Activated T-helper 1 cell treated with anti-CD3 and anti-CD28 coated beads, Interleukin-2, amount 50 U/mL, for 16 hours (primary cell): ENCODE measurements at places on chromosomes 11 and 22.

GRCh38 chr11:78419327-78419726 lies 1.7 kb upstream of the GAB2 start:
- DNase-seq: no peak

GRCh38 chr11:26078231-26078821 lies 253.6 kb upstream of the ANO3 start:
- DNase-seq: no peak

DNA sequence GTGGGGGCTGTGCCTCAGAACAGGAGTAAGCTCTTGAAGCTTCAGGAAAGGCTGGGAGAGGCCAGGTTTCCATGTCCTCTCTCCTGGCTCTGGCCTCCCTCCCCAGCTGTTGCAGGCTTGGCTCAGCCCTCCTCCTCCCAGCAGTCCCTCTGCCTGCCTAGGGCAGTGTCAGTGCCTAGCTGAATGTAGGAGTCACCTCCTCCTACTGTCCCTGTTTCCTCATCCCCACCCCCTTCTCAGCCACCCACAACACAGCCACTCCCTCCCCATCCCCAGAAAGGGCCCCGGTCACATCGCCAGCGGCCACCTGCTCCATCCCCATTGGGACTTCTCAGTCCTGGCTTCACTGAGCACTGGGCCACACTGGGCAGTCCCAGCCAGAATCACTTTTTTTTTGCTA lies 2.9 kb upstream of the FBLN1 start:
- DNase-seq: no peak

- DNase-seq: no peak
Measured at GRCh38 chr11:130908770-130909625, 7.3 kb downstream of the SNX19 start.

DNA sequence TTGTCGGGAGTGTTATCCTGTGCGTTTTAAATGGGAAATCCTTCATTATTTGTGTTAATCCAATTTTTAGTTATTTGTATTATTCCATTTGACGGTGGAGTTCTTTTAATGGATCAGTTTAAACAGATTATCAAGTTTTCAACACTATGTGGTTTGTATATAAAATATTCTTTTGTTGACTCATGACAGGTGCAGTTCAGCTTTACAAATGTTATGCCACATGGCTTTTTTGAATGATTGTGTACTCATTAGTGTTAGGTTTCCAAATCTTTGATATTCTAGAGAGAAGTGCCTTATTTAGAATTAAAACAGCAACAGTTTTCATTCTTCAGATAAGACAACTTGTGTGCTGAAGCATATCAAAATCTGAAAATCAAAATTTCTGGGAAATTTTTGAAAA lies 2.4 kb downstream of the JAM3 start:
- DNase-seq: no peak

DNA sequence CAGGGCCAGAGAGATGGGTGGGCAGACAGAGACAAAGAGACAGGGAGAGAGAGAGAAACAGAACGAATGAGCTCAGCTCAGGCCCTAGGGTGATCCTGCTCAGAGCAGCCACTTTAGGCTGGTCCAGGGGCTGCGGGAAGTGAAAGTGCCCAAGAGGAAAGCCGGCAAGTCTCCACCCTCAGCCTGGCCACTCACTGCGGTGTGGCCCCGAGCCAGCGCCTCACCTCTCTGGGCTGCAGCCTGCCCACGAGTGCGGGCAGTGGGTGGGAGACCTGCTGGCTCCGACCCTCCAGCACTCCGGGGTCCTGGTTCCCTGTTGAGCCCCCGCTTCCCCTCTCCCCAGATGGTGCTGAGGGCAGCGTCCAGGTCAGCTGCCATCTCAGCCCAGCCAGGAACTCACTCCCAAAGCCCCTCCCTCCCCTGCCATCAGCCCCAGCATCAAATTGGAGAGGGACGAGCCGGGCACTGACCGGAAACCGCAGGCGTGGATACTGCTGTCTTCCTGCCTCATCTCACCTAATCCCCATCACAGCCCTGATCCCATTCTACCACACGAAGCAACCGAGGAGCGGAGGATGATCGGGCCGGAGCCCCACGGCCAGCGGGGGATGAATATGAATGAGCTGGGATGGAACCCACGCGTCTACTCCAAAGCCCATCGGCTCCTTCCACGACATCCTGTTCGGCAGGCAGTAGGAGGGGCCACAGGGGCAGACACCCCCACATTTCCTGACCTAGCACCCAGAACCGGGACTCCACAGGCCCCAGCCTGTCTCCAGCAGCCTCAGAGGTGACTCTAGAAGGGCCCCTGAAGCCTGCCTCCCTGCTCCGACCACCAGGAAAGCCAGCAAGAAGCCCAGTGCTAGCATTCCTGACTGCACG lies 16.9 kb downstream of the ELFN2 start:
- no peak for DNase-seq

- DNase-seq: no peak
Measured at GRCh38 chr11:9840460-9841004, 176.7 kb downstream of the SWAP70 start.

- DNase-seq: no peak
Measured at GRCh38 chr11:9753021-9753420, 89.1 kb downstream of the SWAP70 start.

GRCh38 chr11:44753961-44754645 lies 27.3 kb downstream of the TSPAN18 start:
- no peak for DNase-seq

DNA sequence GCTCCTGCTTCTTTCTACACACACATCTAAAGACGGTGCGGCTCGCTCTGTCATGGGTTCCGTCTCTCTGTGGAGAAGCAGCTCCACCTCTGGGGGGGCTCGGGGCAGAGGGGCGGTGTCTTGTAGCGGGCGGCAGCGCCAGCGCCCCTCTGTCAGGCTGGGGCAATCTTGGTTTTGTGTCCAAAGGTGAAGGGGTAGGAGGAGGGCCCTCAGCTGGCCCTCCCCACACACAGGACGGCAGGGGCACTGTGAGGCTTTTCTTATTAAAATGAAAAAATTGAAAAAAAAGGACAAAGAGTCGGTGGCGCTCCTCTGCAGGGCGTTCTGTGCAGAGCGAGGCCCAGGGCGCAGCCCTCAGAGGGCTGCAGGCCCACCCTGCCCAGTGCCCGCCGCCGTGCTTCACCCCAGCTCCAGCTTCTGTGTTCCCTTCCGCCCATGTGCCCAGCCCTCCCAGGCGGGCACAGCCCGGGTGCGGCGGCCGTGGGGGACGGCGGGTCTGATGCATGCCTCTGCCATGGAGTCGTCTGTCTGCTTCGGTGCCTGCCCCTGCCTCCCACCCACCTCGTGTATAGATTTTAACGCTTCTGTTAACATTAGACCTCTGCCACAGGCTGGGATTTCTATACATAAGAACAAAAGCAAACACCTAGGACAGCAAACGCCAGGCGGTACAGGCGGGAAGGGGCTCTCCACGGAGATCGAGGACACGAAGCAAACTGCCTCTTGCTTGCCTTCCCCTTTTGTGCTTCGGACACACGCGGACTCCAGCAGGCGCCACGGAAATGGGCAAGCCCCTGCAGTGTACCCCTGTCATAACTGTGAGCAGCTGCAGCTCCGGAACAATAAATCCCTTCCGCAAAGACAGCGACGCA lies 24.5 kb downstream of the MOB2 start:
- no peak for DNase-seq

- DNase-seq: no peak
Measured at GRCh38 chr22:25350551-25350971, 131.1 kb downstream of the CRYBB2 start.

GRCh38 chr11:118216621-118217481 lies 8.0 kb downstream of the JAML start:
- DNase-seq: no peak

DNA sequence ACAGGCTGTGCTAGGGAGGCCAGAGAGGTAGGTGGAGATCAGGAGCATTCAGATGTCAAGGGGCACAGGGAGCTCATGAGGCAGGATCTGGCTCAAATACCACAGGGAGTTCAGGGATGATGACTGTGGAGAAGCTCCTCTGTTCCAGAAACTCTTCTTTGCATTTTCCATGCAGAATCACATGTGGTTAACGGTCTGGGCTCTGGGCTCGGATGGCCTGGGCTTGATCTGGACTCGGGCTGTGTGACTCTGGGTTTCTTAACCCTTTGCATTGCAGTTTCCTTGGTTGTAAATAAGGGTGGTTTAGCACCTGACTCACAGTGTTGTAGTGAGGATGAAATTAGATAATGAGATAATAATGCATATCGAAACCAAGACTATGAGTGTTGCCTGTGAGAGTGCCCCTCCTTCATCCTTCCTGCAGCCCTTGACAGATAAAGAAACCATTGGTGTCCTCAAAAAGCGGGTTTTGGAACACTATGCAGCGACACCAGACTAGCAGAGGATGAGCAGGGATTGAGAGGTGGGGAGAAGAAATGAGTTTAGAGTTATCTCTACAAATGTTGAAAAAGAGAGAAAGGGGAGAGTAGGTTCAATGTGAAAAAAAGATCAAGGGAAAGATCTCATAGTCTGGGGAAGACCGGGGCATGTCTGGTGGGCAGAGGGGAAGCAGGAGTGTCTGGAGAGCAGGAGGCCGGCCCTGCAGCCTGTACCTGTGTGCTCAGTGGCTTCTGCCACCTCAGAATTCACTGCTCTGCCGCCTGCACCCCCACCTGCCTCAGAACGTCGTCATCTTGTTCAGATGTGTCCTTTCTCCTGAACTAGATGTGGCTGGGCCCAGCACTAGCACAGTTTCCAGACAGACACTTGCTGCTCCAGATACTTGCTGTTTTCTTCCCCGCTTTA lies 197.8 kb upstream of the SORL1-AS1 start:
- no peak for DNase-seq

GRCh38 chr11:32931606-32932005 lies 39.0 kb downstream of the QSER1 start:
- DNase-seq: no peak

DNA sequence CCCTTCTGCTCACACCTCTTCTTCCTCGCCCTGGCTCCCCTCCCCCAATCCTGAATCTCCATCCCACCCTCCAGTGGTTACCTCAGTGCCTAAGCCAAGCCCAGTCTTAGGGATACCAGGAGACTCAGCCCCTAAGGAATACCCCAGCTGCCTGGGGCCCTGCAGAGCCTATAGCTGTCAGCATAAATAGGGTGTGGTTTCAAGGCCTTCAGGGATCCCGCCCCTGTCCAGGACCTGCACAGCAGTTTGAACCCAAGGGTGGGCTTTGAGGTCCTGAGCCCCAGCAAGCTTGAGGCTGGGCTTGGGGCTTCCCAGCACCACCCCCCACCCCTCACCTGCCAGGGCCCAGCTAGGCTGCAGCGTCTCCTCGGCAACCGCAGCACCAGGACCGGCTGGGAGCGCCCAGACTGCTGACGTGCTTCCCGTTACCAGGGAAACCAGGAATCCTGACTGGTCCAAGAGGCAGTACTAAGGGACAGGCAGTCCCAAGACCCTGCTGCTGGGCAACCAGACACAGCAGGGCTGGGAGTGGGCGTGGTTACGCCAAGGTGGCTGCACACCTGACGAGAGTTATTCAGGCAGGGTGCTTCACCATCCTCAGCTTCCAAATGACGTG lies 13.7 kb downstream of the APBB1 start:
- DNase-seq: no peak

GRCh38 chr11:130827451-130828377 lies 88.6 kb downstream of the SNX19 start:
- no peak for DNase-seq

GRCh38 chr11:122804161-122804560 lies 34.1 kb upstream of the CRTAM start:
- DNase-seq: no peak

DNA sequence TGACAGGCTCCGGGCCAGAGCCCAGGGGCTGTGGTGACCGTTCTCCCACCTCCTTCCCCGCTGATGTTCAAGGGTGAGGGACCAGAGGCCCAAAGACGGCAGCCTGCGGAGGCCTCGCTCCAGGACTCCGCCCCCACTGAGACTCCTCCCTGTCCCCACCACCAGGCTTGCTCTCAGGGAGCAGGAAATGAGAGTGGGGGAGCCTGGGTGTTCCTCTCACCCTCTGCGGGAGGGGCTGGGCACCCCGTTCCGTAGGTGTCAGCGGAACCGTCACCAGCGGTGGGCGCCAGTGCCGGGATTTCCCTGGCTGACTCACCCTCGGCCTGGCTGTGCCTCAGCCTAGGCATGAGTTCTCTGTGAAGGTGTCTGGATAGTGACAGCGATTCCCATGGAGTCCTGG lies 15.7 kb downstream of the DAGLA start:
- peak; percentile 86 for DNase-seq

DNA sequence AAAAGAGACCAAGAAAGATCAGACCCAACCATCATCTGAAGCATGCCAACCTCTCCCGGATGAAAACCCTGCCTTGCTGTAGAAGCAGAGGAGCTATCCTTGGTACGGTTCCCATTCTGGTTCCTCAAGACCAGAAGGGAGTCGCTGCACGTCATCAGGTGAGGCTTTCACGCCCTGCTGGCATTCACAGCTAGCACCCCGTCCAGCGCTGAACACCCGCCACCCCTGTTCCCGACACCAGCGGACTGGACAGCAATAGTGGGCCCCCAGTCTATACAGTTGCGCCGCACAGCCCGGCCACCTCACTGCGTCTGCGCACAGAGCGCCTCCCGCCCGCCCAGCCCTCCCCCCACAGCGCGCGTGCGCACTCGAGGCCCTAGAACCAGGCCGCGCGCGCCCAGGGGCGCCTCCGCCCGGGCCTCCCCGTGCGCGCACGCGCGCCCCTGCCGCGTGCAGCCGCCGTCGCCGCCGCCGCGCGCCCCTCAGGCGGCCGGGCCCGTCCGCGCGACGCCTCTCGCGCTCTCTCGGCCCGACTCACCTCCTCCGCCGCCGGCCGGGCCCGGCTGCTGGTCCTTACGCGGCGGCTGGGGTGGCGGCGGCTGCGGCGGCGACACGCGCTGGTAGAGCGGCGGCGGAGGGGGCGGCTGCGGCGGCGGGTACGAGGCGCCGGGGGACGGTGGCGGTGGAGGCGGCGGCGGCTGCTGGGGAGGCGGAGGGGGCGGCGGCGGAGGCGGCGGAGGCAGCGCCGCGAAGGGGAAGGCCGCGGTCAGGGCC lies 706 bp downstream of the SF1 start:
- DNase-seq: peak; percentile 57

- no peak for DNase-seq
Measured at GRCh38 chr11:108983636-108984420, 319.0 kb downstream of the DDX10 start.

DNA sequence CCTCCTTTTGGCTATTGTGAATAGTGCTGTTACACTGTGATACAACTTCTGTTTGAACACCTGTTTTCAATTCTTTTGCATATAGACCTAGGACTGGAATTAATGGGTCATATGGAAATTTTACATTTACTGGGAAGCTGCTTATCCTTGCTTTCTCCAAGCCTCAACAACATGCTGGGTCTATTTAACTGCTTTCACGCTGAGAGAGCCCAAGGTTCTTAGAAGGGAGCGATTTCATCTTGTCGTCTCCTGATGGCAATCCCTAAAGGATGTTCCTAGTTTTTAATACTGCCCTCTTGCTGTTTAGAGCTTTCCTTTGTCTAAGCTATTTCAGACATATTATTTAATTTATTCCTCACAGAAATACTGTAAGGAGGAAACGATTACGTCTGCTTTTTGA lies 15.5 kb downstream of the IRAG1 start:
- no peak for DNase-seq

DNA sequence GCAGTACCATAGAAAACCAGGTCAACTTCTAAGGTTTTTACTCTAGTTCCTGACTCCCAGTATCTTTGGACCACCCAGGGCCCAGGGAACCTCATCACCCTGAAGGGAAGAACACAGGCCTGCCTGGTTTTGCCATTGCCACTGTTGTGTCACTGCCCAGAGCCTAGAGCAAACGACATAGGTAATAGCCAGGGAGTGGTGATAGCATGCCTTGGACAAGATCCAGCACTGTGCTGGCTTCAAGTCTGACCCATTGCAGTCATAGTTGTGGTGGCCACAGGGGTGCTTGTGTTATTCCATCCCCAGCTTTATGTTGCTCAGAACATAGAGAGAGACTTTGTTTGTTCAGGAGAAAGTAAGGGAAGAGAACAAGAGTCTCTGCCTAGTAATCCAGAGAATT lies 2310.2 kb downstream of the LRRC4C start:
- no peak for DNase-seq
